ENCODE measurements at places on chromosomes 7 and 10.
A peak's percentile ranks its signal among the peaks of the same experiment; 100 is the strongest.

- DNase-seq, result no peak
These were observed 46.2 kb downstream of the ICA1 start for GRCh38 chr7:8215648-8216333.

- DNase-seq, result no peak
These were observed 3.1 kb downstream of the WDR91 start for GRCh38 chr7:135208102-135208793.

DNA sequence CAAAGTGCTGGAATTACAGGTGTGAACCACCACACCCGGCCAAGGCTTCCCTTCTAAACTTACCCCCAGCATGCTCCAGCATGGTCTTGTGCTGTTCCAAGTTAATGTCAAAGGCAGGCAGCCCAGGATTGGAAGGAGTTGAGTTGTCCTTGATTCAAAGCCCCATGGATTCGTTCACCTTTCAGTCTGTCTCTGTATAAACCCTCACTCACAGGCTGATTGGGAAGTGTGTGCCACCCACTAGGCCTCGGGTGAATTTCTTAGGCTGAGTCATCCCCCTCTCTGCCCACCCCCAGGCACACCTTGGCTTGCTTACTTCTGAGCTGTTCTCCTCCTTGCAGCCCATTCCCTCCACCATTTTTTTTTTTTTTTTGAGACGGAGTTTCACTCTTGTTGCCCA lies 13.3 kb upstream of the PRDX3 start:
- no peak for DNase-seq

DNA sequence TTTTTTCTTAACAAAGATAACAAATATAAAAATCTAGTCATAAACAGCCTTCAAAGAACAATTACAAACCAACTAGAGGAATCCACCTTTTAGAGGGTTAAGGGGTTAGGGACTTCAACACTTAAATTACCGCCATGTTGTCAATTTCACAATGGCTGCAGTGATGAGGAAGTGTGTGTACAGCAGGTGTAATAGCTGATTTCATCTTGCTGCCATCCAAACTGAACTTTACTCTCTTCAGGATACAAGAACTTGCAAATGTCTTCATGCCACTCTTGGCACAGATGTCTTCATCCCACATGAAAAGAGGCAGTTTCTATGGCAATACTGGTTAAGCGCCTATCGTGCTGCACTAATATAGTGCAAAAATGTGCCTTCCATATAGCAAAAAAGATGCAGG lies 401.0 kb downstream of the PHF14 start:
- no peak for DNase-seq

DNA sequence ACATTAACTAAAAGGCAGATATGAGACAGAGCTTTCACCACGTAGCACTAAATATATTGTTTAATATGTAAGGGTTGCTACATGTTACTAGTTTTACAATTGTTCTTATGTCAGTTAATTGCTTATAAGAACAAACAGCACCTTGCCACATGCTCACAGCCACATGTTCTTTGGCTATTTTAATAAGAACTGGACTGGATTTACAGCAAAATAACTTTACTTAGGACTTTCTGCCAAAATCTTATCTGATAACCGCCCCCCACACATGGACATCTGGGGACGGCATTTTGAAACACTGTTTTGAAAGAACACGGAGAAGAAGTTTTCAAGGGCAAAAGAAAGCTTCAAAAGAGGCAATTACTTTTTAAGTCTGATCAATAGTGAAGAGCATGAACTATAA lies 45.3 kb downstream of the JAZF1 start:
- no peak for DNase-seq

DNA sequence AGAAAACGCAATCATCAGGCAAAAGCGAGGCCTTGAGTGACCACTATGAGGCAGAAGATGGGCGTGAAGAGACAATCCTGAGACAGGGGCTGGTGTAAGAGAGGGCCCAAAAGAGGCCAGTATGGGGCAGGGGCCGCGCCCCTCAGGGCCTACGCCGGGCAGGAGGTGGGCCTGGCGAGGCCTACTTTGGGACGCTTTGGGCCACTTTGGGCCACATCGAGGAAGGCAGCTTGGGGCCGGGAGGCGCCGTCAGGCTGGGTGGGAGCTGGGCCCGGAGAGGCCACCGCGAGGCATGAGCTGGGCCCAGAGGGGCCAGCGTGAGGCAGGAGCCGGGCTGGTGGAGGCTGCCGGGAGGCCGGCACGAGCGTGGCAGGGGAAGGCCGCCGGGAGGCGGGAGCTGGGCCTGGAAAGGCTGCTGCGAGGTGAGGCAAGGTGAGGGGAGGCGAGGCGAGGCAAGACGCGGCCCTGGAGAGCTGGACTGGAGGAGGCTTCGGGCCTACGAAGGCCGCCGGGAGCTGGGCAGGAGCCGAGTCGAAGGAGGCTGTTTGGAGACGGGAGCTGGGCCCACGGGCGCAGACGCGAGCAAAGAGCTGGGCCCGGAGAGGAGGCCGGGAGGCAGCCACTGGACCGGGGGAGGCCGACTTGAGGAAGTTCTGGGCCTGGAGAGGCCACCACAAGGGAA lies 171.3 kb downstream of the TPST1 start:
- DNase-seq, result no peak

DNA sequence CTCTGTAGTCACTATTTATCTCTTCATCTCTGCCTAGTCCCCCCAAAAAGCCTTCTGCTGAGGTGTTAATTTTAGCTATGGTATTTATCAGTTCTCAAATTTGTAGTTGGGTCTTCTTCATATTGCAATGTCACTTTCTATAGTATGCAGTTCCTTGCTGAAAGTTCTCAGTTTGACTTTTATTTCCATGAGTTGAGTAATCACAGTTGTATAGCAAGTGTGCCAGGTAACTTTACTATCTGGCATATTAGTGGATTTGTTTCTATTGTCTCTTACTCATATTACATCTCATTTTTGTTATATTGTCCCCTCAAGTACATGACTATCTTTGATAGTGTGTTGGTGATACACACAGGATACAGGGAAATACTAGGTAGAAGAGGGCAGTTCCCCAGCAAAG lies 152.8 kb downstream of the CUBN start:
- no peak for DNase-seq

DNA sequence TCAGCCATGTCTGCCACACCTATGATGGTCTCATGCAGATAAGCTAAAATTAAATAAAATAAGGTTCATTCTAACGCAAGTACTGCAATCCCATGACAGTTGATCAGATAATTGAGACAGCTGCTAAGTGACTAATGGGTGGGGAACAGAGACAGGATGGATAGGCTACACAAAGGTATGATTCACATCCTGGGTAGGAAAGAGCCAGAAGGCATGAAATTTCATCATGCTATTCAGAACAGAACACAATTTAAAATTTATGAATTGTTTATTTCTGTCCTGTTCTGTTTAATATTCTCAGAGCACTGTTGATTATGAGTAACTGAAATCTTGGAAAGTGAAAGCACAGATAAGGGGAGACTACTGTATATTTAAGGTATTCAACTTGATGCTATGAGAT lies 381.8 kb upstream of the SORCS1 start:
- no peak for DNase-seq

DNA sequence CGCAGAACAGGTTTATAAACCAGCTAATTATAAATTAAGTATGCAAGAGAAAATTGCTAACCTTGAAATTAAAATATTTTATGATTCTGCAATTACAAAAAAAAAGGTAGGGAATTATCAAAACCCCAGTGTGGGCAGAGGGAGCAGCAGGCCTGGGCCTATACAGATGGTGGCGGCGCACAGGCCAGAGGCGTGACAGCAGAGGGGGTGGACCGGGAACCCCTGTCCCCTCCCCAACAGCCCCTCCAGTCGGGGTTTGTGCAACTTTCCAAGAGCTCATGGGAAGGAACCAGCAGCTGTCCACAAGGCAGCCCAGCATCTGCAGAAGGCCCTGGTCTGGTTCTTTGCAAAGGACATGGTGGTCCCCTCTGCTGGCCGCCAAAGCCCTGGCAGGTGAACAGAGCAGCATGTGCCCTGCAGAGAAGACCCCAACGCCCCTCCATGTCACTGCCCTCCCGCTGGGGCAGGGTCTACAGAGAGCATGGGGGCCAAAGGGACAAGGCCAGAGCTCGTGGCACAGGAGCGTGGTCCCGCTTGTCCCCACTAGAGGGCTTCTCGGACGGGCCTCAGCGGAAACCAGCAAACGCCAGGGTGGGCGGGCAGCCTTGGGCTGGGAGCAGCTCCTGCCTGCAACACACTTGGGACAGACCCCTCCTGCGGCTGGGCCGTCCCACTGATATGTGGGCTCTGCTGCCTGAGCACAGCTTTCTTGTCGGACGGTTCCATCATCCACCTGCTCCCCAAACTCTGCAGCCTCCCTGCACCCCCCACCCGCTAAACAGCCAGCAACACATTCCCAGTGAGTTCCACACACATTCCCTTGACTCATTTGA lies 75.1 kb downstream of the EBF3 start:
- DNase-seq, result peak; percentile 19

DNA sequence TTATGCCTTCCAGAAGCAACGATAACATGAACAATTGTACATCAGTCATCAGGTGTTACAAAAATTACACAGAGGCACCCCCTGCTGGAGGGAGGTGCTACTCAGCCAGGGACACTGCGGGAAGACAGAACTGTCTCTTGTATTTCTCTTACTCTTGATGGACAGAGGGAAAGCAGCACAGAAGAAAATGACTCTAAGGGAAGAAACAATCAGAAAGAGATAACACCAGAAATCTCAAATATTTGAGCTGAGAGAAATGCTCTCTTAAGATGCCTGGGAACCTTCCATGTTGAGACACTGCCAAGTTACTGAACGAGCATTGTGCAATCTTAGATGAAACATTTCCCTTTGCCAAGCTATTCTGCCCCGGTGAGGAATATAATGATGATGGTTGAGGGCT lies 227.6 kb upstream of the NPSR1 start:
- DNase-seq, result no peak

GRCh38 chr7:17153536-17153935 lies 144.9 kb upstream of the AHR start:
- no peak for DNase-seq

DNA sequence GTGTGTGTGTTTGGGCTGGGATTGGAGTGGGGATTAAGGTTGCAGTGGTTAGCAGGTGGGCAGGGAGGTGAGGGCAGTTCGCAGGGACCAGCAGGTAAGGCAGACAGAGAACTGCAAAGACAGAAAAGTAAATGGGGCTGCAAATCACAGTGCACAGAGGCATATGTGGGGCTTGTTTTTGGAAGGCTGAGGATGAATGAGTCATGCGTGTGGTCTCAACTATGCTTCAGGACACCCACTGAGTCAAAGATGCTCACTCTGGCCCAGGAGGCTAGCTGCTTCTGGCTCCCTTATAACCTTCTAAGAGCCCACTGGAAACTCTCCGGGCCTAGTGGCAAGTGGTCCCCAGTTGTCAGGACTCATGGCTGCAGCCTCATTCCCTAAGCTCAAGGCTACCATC lies 118.2 kb downstream of the ZNF248 start:
- no peak for DNase-seq

DNA sequence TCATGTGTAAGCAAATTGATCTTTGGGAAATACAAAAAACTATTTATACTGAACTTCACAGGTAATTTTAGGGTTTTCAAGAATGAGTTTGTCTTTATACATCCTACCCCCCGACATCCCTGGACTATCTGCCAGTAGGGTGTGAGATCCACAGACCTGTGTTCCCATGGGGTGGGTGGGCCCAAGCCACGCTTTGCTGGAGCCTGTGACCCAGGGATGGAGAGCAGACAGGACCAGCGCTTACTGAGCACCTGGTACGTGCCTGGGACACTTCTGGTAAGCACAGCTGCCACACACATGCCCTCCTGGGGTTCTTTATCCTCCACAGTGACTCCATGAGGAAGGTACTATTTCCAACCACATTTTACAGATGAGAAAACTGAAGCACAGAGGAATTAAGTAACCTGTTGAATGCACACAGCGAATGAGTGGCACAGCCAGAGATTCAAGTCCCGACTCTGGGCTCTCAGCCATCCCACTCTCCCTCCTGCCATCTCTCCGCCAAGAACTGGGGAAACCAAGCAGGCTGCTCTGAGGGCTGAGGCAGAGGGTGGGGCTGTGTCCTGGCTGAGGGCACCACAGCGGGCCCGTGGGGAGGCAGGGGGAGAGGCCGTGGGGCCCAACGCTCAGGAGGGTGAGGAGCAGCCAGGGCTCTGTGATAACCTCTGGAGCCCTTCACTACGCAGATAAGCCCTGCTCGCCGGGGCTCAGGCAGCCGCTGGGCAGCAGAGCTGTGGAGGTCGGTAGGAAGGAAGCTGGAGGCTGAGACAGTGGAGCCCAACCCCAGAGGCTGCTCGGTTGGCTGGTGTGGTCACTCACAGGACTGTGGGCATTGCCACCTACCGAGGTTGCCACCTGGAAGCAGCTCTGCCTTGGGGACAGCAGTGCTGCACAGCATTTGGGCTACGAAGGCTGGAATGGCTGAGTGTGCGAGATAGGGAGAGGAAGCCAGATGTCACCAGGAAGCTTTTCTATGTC lies 124.2 kb downstream of the ARHGAP22 start:
- no peak for DNase-seq

- no peak for DNase-seq
These were observed 136.0 kb upstream of the WNT16 start for GRCh38 chr7:121192834-121193233.

DNA sequence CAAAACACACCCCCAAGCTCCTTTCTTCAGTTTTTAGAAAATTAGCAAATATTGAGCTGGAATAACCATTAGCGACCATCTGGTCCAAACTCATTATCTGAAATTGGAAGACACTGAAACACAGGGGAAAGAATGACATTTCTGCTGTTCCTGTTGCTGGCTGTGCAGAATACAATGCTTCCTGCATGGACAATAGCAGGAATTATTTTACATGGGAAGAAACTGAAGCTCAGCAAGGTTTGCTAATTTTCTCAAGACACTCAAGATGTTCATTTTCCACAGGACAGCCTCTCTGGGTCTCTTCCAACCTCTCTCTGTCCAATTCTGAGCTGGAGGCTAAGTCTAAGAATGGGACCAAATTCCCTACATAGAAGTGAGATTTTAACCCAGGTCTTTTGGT lies 81.9 kb upstream of the TNS3 start:
- no peak for DNase-seq

- no peak for DNase-seq
These were observed 86.0 kb downstream of the CH25H start for GRCh38 chr10:89120931-89121763.

DNA sequence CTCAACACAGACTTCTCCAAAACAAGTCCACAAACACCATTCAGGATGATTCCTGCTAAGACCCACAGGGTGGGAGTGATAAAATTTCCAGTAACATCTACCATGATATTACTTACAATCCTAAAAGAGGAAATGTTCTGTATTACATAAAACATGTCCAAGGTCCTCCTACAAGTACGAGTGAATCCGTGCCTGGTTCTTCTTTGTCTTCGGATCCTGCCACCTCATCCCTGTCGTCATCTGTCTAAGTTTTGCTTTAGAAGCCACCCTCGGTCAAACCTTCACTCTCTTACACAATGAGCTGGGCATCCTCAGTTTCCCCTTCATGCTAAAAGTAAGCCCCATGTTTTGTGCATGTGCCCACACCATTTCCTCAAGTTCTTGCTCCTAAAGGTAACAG lies 279.0 kb downstream of the KCNMA1 start:
- no peak for DNase-seq

- no peak for DNase-seq
These were observed 79.8 kb upstream of the GHITM start for GRCh38 chr10:84059526-84059925.

GRCh38 chr7:33743594-33743993 lies 161.7 kb upstream of the BMPER start:
- no peak for DNase-seq
